T-helper 9 cell (primary cell): ENCODE measurements at places on chromosomes 4 and X.

DNA sequence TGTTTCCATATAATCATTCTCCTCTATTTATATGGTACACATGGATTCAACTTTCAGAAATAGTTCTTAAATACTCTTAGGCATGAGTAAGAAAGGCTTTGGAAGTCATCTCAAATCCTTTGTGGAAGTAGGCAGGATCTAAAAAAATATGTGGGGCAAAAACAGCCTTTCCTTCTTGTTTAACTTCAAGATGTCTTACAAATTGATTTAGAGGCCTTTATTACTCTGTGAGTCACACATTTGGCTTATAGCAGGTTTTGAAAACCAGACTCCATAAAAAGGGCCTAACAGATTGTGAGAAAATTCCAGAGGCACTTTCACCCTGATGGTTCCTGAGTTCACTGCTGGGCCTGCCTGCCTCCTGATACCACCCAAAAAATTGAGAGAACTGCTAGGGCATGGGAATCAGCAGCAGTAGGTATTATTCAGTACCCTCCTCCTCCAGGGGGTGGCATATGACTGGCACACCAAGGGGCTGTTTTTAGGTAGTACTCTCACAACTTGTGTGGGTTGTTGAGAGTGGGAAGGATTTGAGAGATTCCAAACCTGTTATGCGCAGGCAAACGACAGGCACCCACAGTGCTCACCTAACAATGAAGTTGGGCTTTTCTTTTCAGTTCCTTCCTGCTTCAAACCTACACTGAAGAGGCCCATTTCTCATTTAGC, 162.7 kb upstream of the MBNL3 start:
- DNase-seq: no peak

- no peak for DNase-seq
These were observed 229.7 kb downstream of the EVC2 start for GRCh38 chr4:5478697-5479096.

DNA sequence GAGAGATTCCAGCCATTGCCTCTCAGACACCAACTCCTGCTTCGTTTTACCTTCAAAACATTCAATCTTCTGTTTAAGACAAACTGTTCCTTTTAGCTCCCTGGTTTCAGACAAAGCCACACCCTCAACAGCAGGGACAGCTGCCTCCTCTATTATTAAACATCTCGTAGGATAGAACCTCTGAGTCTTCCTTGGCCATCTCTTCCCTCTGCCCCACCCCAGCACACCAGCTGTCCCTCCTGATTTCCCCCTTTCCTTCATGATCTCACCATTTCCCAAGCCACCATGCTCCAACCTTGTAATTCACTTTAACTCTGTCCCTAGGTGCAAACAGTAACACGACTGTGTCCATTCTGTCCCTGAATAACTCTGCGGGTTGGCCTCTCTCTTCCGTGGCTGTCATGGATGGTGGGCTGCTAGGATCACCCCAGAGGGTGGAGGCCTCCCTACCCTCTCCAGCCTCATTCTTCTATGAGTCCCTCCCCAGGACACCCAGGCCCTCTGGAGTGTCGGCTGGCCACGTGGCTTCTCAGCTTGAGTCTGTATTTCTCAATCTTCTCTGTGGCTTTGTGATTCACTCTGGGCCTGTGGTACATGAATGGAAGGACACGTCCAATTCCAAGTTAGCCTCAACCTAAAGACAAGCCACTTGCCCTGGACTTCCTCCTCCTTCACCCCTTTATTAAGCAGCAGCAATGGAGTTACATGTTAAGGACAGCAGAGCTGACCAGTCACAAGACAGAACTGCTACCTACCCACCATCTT, 349.9 kb downstream of the FBXW7 start:
- no peak for DNase-seq

- DNase-seq: peak; percentile 58
These were observed 47.8 kb downstream of the APLN start for GRCh38 chrX:129606918-129607317.

DNA sequence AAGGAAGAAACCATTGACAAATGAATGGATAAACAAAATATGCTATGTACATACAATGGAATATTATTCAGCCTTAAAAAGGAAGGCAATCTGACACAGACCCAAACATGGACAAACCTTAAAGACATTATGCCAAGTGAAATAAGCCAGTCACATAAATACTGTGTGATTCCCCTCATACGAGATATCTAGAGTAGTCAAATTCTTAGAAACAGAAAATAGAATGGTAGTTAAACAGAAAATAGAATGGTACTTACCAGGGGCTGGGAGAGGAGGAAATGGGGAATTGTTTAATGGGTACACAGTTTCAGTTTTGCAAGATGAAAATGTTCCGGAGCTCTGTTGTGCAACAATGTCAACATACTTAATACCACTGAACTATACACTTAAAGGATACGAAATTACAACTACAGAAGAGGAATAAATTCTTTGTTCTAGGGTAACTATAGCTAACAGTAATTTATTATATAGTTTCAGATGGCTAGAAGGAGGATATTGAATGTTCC, 47.8 kb upstream of the DUSP21 start:
- no peak for DNase-seq

DNA sequence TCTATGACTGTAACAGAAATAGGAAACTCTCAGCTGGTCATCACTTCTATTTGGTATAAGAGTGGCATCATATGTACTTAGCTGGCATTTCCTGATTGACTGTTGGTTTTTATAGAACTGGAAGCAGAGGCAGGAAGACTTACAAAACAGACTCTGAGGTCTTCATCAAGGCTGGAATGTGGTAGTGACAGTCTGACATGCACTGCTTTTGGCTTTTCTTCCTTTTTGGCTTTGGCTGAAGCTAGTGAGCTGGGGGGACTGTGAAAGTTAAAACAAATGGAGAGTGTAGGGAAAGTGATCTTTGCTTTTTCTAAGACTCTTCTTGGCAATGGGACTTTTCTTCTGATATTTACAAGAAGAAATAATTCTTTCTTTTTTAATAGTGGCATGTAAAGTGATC, 121.1 kb upstream of the SLC4A4 start:
- no peak for DNase-seq

- no peak for DNase-seq
These were observed 256.9 kb downstream of the ANKRD50 start for GRCh38 chr4:124455671-124456070.

GRCh38 chr4:946517-947471, 14.5 kb downstream of the TMEM175 start:
- no peak for DNase-seq
